ENCODE measurements at places on chromosomes 7 and 10. TPM values are rescaled to one million over a fixed set of nuclear protein-coding genes. Genes with fewer than 3 reads are reported as not detected.

PCGF6 gene
- polyA plus RNA-seq = 7.8 TPM

MMD2 gene
- polyA plus RNA-seq = not detected

VPS41 gene
- polyA plus RNA-seq = 34.8 TPM

VSTM2A gene
- polyA plus RNA-seq = not detected

TFEC gene
- 1.6 TPM for polyA plus RNA-seq

VWDE gene
- polyA plus RNA-seq = 1.5 TPM

TAC1 gene
- 0.80 TPM for polyA plus RNA-seq

DNA sequence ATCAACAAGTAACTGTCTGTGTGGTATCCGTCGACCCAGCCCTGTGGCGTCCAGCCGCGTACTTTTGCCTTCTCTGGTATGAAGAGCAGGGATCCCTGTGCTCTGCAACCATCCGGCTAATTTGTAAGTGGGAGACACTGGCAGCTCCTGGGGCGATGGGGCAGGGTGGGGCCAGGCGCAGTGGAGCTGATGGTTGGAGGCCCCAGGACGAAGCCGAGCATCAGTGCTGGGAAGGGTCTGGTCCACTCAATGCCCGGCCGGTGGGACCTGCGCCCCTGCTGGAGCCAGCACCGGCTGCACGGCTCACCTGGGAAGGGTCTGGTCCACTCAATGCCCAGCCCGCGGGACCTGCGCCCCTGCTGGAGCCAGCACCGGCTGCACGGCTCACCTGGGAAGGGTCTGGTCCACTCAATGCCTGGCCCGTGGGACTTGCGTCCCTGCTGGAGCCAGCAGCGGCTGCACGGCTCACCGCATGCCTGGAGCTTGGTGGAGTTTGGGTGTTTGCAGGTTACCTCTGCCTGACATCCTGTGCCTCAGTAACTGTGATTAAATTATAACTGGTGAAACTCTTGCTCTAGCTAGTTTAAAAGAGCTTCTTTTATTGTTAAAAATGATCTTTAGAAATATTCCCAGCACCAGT, 96.1 kb downstream of the NKX6-2 start:
- DNase-seq = no peak

GRCh38 chr10:93330824-93331223, 151.3 kb downstream of the MYOF start:
- DNase-seq = no peak

DNA sequence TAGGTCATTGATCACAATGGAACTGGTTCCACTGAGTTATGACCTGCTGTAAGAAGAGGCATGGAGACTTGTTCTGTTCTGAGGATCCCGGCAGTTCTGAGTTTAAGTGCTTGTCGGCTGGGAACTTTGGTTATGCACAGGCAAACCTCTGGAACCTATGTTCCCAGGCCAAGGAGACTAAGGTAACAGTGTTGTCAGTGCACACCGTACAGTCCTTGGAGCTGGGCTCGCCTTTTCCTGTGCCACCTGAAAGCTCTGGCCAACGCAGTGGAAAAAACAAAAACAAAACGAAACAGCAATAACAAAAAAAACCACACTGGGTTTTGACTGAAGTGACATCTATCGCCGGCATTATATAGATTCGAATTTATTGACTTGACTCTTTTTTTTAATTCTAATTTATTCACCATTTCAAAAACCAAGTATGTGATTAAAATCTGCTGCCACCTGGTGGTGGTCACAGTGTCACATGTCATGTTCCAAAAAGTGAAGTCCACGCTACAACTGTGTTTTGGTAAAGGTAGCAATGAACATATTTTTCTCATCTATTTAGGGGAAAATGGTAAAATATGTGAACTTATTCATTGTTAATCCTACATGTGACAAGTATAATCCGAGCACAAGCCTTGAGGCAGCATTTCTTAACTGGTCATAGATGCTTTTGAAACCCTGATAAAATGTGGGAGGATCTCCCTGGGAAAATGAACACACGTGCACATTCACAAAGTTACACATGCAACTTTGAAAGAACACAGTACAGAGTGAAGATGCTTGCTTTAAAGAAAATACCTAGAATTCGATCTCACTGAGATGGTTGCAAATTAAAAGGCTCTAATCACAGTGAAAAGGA, 113.8 kb upstream of the PPP2R2D start:
- peak; percentile 52 for DNase-seq

DNA sequence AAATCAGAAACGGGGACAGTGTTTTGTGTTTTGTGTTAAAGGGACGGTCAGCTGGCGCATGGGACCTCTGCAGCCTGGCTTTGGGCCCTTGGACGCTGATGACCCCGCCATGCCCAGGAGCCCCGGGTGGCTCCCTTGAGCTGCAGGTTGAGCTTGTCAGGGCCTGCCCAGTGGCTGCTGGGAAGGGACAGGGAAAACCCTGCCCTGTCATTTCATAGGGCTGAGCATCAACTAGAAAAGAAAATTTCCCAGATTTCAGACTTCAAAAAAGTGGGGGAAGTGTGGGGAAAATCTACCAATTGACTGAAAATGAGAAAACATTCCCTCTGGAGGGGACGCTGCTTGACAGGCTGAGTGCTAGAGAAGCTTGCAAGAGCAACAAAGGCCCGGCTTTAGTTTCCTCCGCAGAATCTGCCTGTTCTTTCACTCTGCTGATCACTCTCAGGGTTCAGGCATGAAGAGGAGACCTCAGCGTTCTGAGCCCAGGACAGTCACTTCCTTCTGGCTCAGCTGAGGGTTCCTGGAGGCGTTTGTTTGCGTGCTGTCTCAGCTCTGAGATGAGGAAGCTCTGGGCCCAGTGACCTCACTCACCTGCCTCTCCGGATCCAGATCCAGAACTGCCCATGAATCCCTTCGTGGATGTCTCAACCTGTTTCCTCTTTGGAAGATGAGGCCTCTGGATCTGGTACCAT, 18.6 kb upstream of the DNAJB6 start:
- DNase-seq = no peak

GRCh38 chr10:87860156-87860795, 3.1 kb downstream of the KLLN start:
- DNase-seq = no peak

DNA sequence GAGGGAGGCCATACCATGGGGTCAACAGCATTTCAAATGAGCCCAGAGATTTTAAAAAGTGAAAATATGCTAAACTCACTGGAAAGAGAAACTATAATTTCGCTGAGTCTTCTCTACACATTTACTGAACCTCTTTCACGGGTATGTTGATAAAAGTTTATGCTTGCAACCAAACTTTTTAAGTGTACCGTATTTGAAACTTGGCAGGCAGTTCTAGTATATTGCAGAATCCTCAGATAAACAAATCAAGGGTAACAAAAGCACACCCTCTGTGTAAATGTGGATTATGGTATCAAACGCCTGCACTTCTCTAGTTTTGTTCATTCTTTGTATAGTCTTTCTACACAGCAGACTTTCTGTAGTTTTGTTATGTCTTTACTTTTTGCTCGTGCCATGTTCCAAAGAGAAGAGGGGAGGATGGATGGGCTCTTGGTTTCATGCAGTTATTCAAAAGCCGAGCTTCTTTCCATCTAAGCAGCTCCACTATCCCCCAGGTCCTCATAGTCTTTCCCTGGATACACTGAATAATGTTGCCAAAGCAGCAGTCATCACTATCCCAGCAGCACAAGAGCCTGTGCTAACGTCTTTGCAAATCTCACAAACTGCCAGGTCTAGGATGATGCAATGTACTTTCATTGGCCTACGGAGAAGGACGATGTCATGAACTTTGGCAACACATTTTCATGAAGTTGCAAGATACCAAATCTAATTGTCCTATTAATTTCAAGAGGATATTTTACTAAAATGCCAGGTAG, 131.2 kb downstream of the MPP7 start:
- no peak for DNase-seq

- DNase-seq = no peak
Observed at GRCh38 chr7:105057472-105057871, 43.5 kb downstream of the KMT2E start.

DNA sequence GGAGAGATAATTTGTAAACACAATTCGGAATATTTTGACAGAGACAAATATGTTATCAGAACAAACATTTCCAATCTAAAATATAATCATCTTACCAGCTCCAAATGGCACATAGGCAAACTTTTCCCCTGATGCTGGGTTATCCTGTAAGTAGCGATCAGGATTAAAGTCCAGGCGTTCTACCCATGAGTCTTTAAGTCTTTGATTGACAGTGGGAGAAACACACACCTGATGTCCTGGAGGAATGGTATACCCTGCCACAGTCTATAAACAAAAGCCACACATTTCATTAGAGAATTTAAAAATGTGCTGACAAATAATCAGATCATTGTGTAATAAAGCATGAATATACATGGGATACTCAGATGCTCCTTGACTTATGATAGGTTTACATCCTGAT, 17.3 kb downstream of the CYP51A1 start:
- DNase-seq = no peak

- DNase-seq = no peak
Observed at GRCh38 chr10:23404461-23404980, 34.4 kb upstream of the OTUD1 start.

GRCh38 chr7:30308389-30308788, 24.0 kb downstream of the ZNRF2 start:
- no peak for DNase-seq

- DNase-seq = no peak
Observed at GRCh38 chr7:130893441-130893894, 159.5 kb upstream of the KLF14 start.

Data from hindlimb muscle (tissue), 1 donor.